Esophagus squamous epithelium (tissue), 5 donors: ENCODE measurements at places on chromosomes 5 and 9. TPM values are rescaled to one million over a fixed set of nuclear protein-coding genes. Genes with fewer than 3 reads are reported as not detected.

Gene RGS14
- 34.7 TPM for total RNA-seq

Gene IRX1
- 0.97 TPM for total RNA-seq

Gene CFAP77
- total RNA-seq: not detected

Gene WDR38
- total RNA-seq: not detected

Gene CDKN2B-AS1
- 0.50 TPM for total RNA-seq

Gene RNF183
- total RNA-seq: 2.1 TPM

Gene RANBP17
- total RNA-seq: 9.3 TPM

Gene GAS1
- 21.9 TPM for total RNA-seq

Gene HSPB3
- 0.40 TPM for total RNA-seq

Gene TAF1L
- not detected for total RNA-seq

Gene RORB
- 0.85 TPM for total RNA-seq

Gene GAPVD1
- total RNA-seq: 34.8 TPM

Gene EXOSC3
- 26.1 TPM for total RNA-seq

Gene C9
- total RNA-seq: not detected

Gene PCDHA5
- total RNA-seq: 0.15 TPM

Gene PCDHA4
- 0.18 TPM for total RNA-seq

Gene FBXL17
- total RNA-seq: 13.5 TPM
